ENCODE measurements at places on chromosomes 5 and 9. TPM values are rescaled to one million over a fixed set of nuclear protein-coding genes. Genes with fewer than 3 reads are reported as not detected.
A peak's percentile ranks its signal among the peaks of the same experiment; 100 is the strongest.

- peaks cover 6% of the 10 kb centered on the region for H3K27me3 ChIP-seq
Observed at GRCh38 chr5:168697034-168697720, 118.0 kb upstream of the PANK3 start.

GRCh38 chr9:38153910-38154291, 84.9 kb upstream of the SHB start:
- peaks cover 3% of the 10 kb centered on the region for H3K27me3 ChIP-seq
- no peak overlapping the region for H3K27ac ChIP-seq
- H3K36me3 ChIP-seq: no peaks in the 10 kb centered on the region

DNA sequence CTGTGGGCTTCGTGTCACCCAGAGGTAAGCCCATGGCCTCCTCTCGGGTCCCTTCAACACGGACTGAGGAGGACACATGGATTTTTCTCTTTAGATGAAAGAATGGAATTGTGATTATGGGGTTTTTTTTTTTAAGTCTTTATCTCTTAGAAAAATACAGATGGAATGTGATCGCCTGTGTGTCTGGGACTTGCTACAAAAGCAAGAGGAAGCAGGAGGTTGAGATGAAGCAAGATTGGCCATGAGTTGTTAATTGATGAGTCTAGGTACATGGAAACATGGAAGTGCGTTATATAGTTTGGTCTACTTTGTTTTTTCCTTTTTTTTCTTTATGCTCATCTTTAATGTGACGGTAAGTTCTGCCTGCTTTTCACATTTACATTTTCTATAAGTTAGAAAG, 14.6 kb downstream of the USP20 start:
- DNase-seq: no peak
- no peak overlapping the region for H3K4me3 ChIP-seq
- H3K4me1 ChIP-seq: peaks cover 46% of the 10 kb centered on the region
- H3K27me3 ChIP-seq: no peaks in the 10 kb centered on the region
- H3K27ac ChIP-seq: peak overlapping the region; percentile 52
- peaks cover 29% of the 10 kb centered on the region for H3K36me3 ChIP-seq

DNA sequence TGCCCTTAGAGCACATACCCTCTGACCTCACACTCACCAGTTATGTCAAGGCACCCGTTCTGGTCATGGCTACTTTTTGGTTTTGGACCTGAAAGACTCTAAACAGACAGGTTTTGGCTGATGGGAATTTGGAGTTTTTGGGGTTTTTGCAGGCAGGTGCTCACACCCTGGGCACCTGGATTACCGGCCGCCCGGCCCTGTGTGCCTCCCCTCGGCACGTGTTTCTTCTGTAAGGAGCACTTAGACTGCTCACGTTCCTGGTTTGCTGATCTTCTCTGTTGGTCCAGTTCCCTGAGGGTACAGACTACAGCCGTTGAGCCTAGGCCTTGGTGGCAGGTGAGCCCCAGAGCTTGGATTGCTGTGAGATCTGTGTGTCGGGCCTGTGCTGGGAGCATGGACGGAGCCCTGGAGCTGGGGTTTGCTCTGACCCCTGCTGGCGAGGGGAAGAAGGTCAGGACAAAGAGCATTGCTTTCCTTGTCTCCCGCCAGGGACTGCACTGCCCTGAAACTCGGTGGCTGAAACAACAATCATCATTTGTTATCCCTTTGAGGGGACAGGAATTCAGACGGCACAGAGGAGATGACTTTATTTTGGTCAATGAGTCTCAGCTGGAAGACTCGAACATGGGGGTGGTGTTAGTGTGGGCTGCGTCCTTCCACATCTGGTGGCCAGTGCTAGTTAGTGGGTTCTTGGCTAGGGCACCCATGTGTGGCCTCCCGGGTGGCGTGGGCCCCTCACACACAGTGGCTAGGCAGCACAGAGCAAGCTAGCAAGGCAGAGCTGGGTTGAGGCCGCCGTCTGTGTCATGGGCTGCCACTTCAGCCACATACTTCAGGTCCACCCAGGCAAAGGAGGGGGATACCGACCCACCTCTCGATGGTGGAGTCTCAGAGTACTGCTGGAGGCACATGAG, 76.4 kb downstream of the EHMT1 start:
- H3K4me1 ChIP-seq: peaks cover 41% of the 10 kb centered on the region
- H3K27ac ChIP-seq: no peak overlapping the region
- no peaks in the 10 kb centered on the region for H3K27me3 ChIP-seq
- no peak overlapping the region for H3K4me3 ChIP-seq

- no peak overlapping the region for H3K4me3 ChIP-seq
- no peak overlapping the region for H3K27ac ChIP-seq
- no peak for DNase-seq
- H3K4me1 ChIP-seq: no peaks in the 10 kb centered on the region
- H3K27me3 ChIP-seq: no peaks in the 10 kb centered on the region
- H3K36me3 ChIP-seq: no peaks in the 10 kb centered on the region
Observed at GRCh38 chr5:60248901-60249300, 355.4 kb upstream of the PDE4D start.

- DNase-seq: no peak
- no peaks in the 10 kb centered on the region for H3K4me1 ChIP-seq
- H3K27me3 ChIP-seq: no peaks in the 10 kb centered on the region
- H3K4me3 ChIP-seq: no peak overlapping the region
Observed at GRCh38 chr5:179986328-179986727, 78.6 kb upstream of the TBC1D9B start.

DNA sequence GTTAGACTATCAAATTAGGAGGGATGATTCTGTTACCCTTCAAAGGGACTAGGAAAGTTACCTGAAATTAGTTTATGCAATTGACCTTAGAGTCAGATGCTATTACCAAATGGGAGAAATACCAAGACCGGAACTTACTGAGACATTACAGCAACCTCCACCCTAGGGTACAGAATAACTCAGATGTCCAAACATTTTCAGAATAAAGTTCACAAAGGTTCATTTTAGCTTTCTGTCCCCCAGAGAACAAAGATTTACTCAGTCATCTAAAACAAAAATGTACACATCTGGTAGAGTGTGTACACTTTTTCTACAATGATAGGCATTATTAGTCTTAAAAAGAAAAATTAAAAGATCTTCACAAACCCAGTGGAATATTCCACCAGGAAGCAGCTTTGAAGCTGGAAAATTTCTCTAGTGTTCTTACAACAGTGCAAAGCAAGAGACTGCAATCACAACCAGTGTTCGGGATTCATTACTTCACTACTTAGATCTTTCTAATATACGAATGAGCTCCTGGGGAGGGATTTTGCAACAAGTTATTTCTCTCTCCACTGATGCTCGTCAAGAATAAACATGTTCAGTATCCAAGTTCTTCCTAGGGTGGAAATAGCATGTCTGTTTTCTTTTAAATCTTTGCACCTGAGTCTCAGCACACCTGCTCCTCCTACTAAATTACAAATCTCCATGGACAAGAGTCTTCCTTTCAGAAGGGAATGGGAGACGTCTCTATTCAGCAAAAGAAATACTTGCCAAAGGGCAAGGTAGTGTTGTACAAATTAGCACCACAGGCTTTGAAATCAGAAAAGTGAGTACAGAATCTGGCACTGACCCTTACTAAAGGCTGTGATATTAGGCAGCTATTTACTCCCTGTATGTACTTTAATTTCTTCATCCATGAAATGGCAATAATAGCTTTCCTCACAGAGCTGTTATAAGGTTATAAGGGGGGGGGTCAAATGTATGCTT, 8.8 kb downstream of the ETF1 start:
- no peaks in the 10 kb centered on the region for H3K27me3 ChIP-seq
- no peak for DNase-seq
- no peak overlapping the region for H3K4me3 ChIP-seq
- peaks cover 61% of the 10 kb centered on the region for H3K36me3 ChIP-seq

DNA sequence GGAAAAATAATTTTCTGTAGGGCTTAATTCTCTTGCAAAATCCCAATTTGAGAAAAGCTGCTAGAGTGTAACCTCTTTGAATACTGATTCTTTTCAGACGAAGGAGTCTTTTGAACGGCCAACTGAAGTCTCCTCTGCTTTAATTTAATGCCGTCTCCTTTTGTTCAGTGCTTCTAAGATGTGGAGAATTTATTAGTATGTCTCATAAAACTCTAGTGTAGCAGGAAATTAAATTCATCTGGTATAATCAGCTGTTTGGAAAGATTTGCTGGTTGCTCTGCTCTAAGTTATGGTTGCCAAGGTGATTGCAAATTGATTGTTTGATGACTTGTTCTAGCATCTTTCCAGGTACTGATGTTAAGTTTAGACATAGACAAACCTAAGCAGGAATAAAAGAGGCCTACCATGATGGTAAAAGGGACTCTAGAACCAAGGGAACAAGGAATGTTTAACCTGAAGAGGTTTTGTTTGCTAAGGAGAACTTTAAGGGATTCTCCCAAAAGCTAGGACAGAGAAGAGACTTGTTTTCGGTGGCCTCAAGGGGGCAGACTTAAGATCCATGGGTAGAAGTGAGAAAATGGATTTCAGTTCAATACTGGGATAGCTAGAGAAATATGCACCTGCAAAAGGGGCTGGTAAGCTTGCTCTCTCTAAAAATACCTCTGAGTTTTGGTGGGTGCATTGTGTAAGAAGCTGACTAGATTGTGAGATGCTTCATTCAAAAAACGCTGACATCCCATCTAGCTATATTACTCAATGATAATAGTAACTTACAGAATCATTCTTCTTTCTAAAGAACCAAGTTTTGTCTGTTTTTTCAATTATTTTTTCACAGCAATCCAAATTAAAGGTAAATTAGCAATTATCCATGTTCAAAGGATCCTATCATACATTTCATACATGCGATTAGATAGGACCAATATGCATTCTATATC, 5.7 kb upstream of the ADRB2 start:
- no peak overlapping the region for H3K27ac ChIP-seq
- peaks cover 5% of the 10 kb centered on the region for H3K27me3 ChIP-seq
- DNase-seq: no peak
- H3K4me1 ChIP-seq: peaks cover 4% of the 10 kb centered on the region
- no peaks in the 10 kb centered on the region for H3K36me3 ChIP-seq
- H3K4me3 ChIP-seq: no peak overlapping the region

- no peaks in the 10 kb centered on the region for H3K36me3 ChIP-seq
- H3K4me3 ChIP-seq: peak overlapping the region; percentile 80
- H3K27me3 ChIP-seq: peaks cover 6% of the 10 kb centered on the region
- peaks cover 1% of the 10 kb centered on the region for H3K4me1 ChIP-seq
- DNase-seq: peak; percentile 89
- H3K27ac ChIP-seq: peak overlapping the region; percentile 81
Observed at GRCh38 chr9:129175825-129176633, 2.0 kb downstream of the IER5L start.

DNA sequence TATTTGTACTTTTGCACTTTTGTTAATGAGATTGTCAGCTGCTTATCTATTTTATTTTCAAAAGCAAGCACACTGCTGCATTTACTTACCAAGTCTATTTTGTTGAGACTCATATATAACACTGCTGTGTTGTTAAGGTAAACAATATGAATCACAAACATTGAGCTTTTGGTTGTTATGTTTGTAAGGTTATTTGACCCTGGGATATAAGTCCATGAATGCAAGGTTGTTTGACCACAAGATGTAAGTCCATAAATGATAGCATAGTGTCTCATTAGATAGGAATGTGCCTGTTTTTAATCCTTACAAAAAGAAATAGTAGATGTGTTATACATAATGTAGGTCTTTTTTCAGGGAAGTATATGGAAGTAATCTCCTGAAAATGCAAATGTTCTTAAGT, 845.9 kb downstream of the CDH9 start:
- H3K27ac ChIP-seq: no peak overlapping the region
- H3K27me3 ChIP-seq: no peaks in the 10 kb centered on the region
- DNase-seq: no peak
- no peaks in the 10 kb centered on the region for H3K36me3 ChIP-seq
- no peak overlapping the region for H3K4me3 ChIP-seq

DNA sequence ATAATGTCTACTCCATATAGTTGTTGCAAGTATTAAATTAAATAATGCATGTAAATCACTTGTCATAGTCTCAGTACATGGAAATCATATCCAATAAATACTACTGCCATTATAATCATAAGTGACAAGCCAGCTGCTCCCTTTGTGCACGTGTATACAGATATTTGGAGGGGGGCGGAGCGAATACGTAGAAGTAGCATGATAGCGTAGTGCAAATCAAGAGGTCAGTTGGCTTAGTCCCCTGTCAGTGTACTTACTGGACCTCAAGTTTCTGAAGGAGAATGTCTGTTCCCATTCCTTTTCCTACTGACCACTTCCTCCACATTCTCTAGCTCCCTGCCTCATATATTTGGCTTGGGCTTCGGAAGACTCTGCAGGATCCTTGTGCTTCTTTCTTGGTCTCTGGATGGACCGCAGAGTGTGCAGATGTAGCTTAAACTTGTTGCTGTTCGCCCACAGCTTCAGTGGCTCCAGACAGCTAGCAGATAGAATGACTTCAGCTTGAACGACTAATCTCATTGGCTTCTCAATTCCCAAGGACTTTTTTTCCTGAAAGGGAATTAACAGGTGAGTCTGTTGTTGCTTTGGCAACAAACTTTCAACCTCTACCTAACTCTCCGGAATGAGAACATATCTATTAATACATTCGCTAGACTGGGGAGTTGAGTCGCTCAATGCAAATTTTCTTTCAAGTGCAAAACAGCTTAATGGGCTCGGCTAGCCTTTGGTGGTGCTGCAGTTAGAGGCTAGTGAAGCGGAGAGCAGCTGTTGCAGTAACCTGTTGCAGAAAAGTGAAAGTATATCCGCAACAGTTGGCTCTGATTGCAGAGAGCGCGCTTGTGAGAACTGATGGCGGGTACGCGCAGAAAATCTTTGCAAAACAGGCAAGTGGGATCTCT, at the start of gene PCDHB1:
TSS of gene PCDHB1 (plus strand) at position 753 of the 899 bp plus-strand sequence. CDS start at position 850, 97 bp downstream.
- H3K27me3 ChIP-seq: peaks cover 50% of the 10 kb centered on the region
- H3K4me3 ChIP-seq: peak within 1 kb of the TSS; percentile 24
- H3K4me1 ChIP-seq: peaks cover 5% of the 10 kb centered on the region
- no peaks in the 10 kb centered on the region for H3K36me3 ChIP-seq
- H3K27ac ChIP-seq: no peak within 1 kb of the TSS

DNA sequence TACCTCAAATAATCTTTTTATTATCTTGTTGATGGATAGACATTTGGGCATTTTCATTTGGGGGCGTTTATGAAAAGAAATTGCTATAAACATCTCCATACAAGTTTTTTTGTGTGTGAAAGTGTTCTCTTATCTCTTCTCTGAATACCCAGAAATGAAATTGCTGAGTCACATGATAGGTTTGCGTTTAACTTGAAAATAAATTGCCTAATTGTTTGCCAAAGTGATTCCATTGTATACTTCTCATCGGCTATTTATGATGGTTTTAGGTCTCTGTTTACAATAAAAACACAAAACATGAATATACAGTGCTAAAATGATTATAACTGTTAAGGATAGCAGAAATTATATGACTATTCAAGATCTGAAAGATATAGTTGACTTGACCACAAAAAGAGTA, 361.7 kb downstream of the TAF11L14 start:
- H3K27ac ChIP-seq: no peak overlapping the region
- H3K4me3 ChIP-seq: no peak overlapping the region
- H3K27me3 ChIP-seq: no peaks in the 10 kb centered on the region
- H3K4me1 ChIP-seq: no peaks in the 10 kb centered on the region

The COL23A1 gene
- 0.11 TPM for total RNA-seq

The MRPL50 gene
- 16.7 TPM for total RNA-seq

The SHLD3 gene
- 4.1 TPM for total RNA-seq

The GOLM1 gene
- 2.7 TPM for total RNA-seq

The PCDHGB3 gene
- total RNA-seq: 0.07 TPM

The IFNK gene
- total RNA-seq: not detected
